ENCODE measurements at places on chromosomes 3 and 15.

GRCh38 chr3:152865668-152866245 is 30.8 kb downstream of the P2RY1 start:
- DNase-seq, result no peak

DNA sequence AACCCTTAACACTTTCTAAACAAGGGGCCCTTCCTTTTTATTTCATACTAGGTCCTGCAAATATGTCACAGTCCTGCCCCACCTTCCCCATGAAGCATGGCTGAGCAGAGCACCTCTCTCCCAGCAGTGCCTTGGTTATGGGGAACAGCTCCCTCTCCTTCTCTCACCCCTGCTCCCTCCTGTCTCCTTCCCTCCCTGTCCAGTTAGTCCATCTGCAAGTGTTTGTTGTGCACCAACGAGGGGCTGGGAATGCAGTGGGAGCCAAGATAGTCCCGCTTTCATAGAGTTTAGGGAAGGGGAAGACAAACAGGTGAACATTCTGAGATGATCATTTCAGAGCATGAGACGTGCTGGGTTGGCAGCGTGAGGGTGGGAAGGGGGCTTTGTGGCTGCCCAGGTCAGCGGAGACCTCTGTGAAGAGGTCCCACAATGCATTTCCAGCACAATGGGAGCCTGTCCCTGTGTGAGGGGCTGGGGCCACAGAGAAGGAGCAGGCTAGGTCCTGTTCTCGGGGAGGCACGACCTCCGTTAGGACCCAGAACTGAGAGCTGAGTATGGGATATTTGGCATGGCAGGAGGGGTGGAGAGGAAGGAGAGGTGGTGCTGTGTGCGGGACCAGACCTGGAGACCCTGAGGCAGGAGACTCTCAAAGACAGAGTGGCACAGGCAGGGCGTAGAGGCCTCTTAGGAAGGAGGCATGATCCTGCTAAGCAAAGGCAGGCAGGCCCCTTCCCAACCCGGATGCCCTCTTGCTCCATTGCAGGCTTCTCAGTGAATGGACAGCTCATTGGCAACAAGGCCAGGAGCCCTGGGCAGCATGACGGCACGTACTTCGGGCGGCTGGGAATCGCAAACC is 5.5 kb upstream of the ITIH3 start:
- DNase-seq, result no peak

GRCh38 chr3:195609229-195609628 is 25.5 kb upstream of the APOD start:
- no peak for DNase-seq

DNA sequence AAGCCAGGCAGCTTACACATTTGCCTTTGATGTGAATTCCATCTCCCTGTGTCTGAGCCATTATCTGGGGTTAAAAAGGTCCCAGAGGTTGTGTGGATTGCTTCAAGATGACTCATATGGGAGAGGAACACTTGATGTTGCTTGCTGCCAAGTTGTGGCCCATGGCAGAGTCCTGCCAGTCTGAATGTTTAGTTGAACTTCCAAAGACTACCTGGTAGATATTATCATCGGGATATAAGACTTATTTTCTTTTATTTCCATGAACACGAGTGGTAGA is 85.6 kb downstream of the TJP1 start:
- DNase-seq, result no peak
